Caco-2 (cell line): ENCODE measurements at places on chromosomes 11 and 22.

- no peak for DNase-seq
- no peak overlapping the region for H3K27ac ChIP-seq
- no peaks in the 10 kb centered on the region for H3K36me3 ChIP-seq
- H3K4me3 ChIP-seq, result no peak overlapping the region
- H3K27me3 ChIP-seq, result no peaks in the 10 kb centered on the region
- peaks cover 3% of the 10 kb centered on the region; the same call in 1 of the 2 replicates for H3K4me1 ChIP-seq
Observed at GRCh38 chr11:119793335-119793984, 64.5 kb upstream of the NECTIN1 start.

GRCh38 chr11:113894421-113894996, 10.1 kb upstream of the HTR3B start:
- no peaks in the 10 kb centered on the region for H3K27me3 ChIP-seq
- H3K36me3 ChIP-seq, result no peaks in the 10 kb centered on the region
- H3K4me3 ChIP-seq, result no peak overlapping the region
- no peak for DNase-seq

DNA sequence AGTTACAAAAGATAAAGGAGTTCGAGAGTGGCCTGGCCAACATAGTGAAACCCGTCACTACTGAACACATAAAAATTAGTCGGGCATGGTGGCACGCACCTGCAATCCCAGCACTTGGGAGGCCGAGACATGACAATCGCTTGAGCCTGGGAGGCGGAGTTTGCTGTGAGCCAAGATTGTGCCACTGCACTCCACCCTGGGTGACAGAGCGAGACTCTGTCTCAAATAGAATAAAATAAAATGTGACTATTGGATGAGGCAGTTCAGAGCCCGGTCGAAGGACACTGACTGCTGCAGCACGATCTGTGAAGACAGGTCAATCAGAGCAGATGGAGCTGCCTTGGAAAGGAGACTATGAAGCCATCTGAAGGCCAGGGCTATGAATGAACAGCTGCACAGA, 37.7 kb upstream of the ANO1 start:
- no peaks in the 10 kb centered on the region for H3K4me1 ChIP-seq
- H3K27me3 ChIP-seq, result no peaks in the 10 kb centered on the region
- H3K4me3 ChIP-seq, result no peak overlapping the region
- H3K27ac ChIP-seq, result no peak overlapping the region

DNA sequence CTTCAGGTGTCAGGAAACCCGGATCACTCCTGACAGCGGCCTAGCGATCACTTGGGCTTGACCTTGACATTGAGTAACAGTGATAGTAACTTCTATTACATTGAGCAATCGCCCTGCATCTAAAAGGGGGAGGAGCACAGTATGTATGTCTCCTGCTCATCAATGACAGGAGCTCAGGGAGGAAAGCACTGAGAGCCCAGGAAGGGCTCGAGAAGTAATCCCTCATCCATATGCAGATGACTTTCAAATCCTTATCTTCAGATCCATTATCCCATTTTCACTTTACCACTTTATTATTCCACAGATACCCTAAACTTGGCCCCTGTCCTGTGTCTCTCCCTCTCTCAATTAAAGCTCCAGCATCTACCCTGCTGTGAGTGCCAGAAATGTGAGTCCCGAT, 47.8 kb downstream of the ABTB2 start:
- no peak overlapping the region for H3K27ac ChIP-seq
- H3K4me3 ChIP-seq, result no peak overlapping the region
- H3K4me1 ChIP-seq, result peaks cover 4% of the 10 kb centered on the region; the same call in 1 of the 2 replicates
- no peaks in the 10 kb centered on the region for H3K36me3 ChIP-seq
- H3K27me3 ChIP-seq, result no peaks in the 10 kb centered on the region
- DNase-seq, result no peak

GRCh38 chr11:117857734-117858414, 18.6 kb downstream of the FXYD6 start:
- no peaks in the 10 kb centered on the region for H3K36me3 ChIP-seq
- H3K4me3 ChIP-seq, result no peak overlapping the region
- H3K27me3 ChIP-seq, result peaks cover 5% of the 10 kb centered on the region; the same call in 1 of the 2 replicates

DNA sequence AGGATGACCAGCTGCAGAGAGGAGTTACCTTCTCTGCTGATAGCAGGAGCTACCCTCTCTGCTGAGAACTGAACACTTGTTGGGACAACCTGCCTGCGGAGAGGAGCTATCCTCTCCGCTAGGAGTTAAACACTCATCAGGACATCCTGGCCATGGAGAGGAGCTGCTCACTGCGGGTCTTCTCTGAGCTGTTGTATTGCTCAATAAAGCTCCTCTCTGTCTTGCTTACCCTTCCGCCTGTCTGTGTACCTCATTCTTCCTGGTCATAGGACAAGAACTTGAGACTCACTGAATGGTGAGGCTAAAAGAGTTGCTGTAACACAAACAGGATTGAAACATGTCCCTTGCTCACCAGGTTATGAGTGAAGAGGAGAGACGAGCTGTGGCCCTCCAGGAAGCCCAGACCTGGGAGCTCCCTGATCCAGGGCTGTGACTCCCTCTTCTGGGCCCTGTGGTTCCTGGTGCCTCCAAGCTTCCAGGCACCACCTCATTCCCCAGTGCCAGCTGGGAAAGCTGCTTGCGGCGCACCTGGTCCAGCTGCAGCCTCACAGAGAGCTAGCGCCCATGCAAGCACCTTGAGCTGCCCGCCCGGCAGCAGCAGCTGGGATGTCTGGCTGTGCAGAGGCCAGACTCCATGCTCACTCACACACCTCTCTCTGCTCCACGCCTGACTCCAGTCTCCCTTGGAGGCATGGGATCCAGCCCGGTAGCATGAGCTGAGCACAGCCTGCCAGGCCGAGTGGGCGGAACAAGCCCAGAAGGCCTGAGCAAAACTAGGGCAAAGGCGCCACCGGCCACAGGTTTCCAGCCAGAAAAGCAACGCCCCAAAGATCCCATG, 50.5 kb downstream of the RAB30 start:
- H3K4me1 ChIP-seq, result peaks cover 19% of the 10 kb centered on the region
- no peak overlapping the region for H3K27ac ChIP-seq
- H3K36me3 ChIP-seq, result 0 out of 2 replicates have a peak, but pooled peaks cover 2% of the 10 kb centered on the region
- no peak for DNase-seq
- no peaks in the 10 kb centered on the region for H3K27me3 ChIP-seq
